ENCODE measurements at places on chromosomes 3 and 15.
A peak's percentile ranks its signal among the peaks of the same experiment; 100 is the strongest.

- DNase-seq: no peak
These were observed 39.8 kb downstream of the RIOX2 start for GRCh38 chr3:97932387-97932801.

DNA sequence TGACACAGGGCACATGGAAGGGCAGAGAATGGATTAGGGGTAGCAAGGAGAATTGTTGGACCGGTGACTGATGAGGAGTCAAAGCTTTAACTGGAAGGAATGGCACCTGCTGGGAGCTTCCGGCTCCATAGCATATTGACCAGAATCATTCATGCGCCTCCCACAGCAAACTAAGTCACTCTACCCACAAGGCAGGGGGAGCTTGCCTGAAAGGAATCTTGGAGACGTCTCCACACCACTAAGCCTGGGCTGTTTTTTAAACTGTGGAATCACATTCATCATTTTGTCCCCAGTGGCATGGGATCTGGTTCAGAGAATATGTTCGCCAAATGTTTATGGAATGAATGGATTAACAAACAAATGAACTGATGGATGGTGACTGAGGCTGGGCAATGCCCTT, 57.0 kb upstream of the ITGA11 start:
- DNase-seq: no peak

DNA sequence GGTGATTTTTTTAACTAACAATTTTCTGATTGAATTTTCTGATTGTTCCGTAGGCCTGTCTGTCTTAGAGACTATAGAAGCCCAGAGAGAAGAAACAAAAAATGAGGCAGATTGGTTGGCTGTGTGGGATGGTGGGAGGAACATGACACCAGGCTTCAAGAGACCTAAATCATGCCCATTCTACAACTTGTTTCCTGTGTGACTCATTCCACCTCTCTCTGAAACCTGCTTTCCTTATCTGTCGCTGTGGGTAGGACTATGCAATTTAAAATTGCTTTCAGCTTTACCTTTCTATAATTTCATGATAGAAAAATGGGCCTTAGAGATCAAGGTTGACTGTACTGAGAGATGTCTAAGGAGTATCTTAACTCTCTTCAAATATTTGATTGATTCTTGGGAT, 44.5 kb downstream of the OXNAD1 start:
- DNase-seq: peak; percentile 37

- no peak for DNase-seq
These were observed 136.4 kb downstream of the SST start for GRCh38 chr3:187533797-187534196.

DNA sequence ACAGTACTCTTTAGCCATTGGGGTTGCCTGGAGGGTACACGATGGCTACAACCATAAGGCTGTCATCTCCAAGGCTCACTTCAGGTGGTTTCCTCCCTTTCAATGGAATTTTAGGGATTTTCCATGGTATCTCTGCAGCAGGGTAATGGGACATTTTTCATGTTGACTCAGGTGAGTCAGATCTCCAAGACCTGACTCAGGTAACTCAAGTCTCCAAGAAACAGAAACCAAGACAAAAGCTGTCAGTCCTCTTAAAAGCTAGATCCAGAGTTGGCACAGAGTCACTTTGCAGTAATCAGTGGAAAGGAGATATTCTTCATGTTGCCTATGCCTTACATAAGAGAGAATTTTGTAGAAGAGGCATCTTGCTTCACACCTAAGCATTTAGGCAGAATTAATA, 375.8 kb upstream of the ARPP21 start:
- DNase-seq: peak; percentile 1

DNA sequence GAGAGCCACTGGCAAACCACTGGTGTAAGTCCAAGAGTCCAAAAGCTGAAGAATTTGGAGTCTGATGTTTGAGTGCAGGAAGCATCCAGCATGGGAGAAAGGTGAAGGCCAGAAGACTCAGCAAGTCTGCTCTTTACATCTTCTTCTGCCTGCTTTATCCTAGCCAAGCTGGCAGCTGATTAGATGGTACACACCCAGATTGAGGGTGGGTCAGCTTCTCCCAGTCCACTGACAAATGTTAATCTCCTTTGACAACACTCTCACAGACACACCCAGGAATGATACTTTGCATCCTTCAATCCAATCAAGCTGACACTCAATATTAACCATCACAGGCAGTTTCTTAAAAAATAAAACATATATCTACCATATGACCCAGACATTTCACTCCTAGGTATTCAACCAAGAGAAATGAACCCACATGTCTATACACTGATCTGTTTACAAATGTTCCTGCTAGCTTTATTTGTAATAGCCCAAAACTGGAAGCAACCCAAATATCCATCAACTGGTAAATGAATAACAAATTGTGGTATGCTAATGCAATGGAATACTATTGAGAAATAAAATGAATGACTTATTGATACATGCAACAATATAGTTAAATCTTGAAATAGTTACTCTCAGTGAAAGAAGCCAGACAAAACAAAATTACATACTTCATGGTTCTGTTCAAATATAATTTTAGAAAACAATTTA, 373.8 kb downstream of the ZNF385D start:
- no peak for DNase-seq

- no peak for DNase-seq
These were observed 86.5 kb downstream of the MB21D2 start for GRCh38 chr3:192831111-192831644.

GRCh38 chr3:27533261-27533607, 49.0 kb upstream of the SLC4A7 start:
- no peak for DNase-seq

- DNase-seq: no peak
These were observed 133.9 kb downstream of the EEFSEC start for GRCh38 chr3:128287216-128287615.

DNA sequence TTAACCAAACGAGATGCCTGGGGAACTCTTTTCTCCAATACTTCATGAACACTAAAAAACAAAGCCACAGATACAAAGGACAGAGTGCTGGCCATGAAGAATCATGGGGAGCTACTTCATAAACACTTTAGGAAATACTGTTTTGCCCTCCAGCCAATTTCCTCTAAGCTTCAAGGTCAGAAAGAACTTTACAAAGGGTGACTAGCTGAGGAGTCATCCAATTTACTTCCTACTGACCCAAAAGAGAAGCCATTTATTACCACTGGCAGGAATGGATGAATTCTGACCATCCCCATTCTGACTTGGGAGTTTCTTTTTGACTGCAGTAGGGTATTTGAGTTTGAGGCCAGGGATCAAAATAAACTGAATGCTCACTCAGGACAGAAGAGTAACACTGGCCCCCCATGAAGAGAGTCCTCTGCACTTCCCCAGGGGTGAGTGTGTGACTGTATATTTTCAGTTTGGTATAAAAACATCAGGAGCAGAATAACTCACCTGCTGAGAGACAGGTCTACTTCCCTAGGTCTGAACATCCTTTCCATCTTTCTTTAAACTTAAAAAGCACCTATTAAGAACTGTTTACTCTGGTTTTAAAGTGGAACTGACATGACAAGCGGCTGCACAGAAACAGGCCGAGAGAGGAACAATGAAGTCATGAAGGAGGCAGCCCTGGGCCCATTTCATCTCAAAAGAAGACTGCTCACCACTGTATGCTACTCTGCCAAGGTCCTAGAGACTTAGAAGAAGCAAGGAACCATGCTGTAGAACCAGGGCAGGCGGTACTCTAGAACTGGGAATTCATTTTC, 203.6 kb downstream of the TNIK start:
- DNase-seq: no peak

DNA sequence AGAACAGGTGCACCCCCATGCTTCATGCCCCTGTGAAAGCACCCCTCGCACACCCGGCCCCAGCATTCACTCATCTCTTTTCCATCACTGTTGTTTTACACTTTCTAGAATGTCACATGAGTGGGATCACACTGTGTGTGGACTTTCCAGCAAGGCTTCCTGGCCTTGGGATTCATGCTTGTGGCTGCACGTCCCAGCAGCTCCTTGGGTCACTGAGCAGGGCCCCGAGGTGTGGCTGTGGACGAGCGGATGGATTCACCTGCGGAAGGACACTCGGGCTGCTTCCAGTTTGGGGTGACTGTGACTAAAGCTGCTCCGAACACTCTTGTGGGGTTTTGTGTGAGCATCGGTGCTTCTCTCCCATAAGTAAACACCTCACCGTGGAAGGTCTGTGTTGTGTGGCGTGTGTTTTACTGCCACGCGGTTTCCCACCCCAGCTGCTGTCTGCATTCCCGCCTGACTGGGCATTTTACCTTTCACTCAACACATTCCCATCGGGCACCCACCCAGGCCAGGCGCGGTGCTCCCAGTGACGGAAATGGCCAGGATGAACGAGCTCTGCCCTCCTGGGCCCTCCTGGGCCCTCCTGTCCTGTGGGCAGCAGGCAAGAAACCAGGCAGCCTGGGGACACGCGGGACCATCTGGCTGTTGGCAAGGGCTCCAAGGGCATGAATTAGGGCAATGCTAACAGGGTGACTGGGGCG, 41.4 kb downstream of the DNAJB8 start:
- DNase-seq: no peak

DNA sequence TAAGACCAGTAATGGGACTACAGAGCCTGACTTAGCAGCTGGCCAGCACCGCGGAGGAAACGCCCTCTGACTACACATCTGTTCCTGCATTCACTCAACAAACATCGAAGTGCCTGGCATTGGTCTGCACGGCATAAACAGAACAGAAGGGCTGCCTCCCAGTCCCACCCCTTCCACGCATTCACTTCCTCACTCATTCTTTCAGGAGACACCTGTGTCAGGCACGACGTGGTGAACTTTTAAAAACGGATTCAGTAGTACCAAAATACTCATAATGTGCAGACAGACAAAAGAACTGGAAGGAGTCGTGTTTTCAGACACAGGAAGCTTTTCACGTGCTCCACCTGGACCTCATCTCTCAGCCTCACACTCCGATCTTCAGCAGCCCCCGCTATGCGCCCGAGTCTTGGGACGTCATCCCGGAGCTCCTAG, 123.3 kb downstream of the XXYLT1 start:
- DNase-seq: no peak

DNA sequence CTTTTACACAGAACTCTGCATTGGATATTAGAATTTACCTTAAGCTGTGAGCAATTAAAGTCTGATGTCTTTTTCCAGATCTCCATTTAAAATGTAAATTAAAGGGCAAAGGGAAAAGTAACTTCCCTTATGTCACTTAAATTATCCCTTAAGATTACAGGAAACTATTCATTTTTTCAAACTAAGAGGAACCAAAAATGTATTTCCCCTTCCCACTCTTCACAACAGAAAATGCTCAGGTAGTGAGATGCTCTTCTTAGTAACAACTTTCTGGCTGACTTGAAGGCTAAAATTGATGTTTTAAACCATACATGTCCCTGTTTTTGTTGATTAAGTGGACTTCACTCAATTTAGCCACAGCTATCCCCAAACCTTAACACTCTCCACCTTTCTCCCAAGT, 17.6 kb downstream of the RSL24D1 start:
- no peak for DNase-seq

- DNase-seq: no peak
These were observed 513.6 kb upstream of the KCNMB2 start for GRCh38 chr3:178022599-178022998.

GRCh38 chr3:171212648-171213047, 186.1 kb upstream of the SLC2A2 start:
- no peak for DNase-seq
